HT1080 (cell line): ENCODE measurements at places on chromosomes 3 and 15.

DNA sequence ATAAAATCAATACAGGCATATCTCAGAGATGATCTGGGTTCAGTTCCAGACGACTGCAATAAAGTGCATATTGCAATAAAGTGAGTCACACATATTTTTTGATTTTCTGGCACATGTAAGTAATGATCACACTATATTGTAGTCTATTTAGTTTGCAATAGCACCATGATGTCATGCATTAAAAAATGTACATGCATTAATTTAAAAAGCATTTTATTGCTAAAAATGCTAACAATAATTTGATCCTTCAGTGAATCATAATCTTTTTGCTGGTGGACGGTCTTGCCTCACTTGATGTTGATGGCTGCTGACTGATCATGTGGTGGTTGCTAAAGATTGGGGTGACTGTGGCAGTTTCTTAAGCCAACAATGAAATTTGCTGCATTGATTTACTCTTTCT, 511.1 kb downstream of the OTOL1 start:
- DNase-seq: no peak

DNA sequence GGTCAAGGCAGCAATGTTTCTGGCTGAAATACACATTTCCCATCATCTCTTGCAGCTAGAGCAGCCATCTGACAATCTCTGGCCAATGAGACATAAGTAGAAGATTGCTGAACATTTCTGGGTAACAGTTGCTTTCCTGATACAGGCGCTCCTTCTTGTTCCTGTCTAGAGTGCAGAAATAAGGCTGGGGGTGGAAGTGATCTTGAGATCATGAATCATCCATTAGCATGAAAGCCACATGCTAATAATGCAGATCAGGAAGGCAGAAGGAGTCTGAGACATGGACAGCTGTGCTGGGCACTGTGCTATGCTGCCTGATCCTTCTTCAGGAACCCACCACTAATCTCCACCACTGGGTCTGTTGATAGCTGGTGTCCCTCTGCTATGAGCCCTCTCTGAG, 14.8 kb upstream of the TMEM108 start:
- DNase-seq: no peak

DNA sequence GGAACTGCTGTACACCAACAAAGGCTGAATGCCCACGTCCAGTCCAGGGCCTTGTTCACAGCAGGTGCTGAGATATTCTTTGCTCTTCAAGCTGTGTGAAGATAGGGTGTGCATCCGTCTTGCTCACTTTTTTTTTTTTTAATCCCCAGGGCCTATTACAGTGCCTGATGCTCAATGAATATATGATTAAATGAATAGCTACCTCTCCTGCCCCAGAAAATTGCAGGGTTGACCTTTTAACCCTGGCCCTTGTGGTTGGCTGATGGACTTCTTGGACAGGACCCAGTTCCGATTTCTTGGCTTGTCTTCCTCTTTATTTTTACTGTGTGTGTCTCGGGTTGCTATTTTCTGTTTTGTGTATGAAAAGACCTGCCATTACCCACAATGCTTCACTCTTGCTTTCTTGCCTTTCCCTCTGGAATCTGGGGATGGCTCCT, 2.9 kb upstream of the FYTTD1 start:
- DNase-seq: peak; percentile 26

GRCh38 chr3:13497386-13497785, 17.3 kb downstream of the HDAC11 start:
- DNase-seq: no peak

- DNase-seq: no peak
These were observed 62.3 kb upstream of the PLSCR4 start for GRCh38 chr3:146313031-146313745.

GRCh38 chr3:47645551-47645950, 66.9 kb upstream of the CSPG5 start:
- no peak for DNase-seq

DNA sequence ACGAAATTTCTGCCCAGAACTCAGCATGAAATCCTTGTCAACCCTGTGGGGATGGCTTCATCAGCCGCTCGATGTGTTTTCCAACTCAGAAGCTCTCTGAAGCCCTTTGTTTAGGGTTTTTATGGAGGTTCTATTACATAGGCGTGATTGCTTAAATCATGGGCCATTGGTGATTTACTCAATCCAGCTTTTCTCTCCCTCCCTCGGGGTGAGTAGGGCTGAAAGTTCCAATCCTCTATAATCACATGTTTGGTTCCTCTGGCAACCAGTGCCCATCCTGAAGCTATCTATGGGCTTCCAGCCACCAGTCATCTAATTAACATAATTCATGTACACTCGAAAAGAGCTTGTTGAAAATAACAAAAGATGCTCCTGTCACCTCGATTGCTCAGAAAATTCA, 51.6 kb downstream of the GATM start:
- DNase-seq: no peak
